Fibroblast of lung (primary cell): ENCODE measurements at places on chromosomes 6 and 20.

- H3K4me3 ChIP-seq = no peak overlapping the region
- no peaks in the 10 kb centered on the region for H3K36me3 ChIP-seq
- no peak for DNase-seq
- H3K27me3 ChIP-seq = no peaks in the 10 kb centered on the region
Observed at GRCh38 chr20:61763740-61764400, 301.8 kb downstream of the TAF4 start.

- no peaks in the 10 kb centered on the region for H3K36me3 ChIP-seq
- no peaks in the 10 kb centered on the region for H3K27me3 ChIP-seq
- no peak for DNase-seq
- no peak overlapping the region for H3K27ac ChIP-seq
- H3K4me3 ChIP-seq = no peak overlapping the region
- no peaks in the 10 kb centered on the region for H3K4me1 ChIP-seq
Observed at GRCh38 chr6:76166297-76166696, 93.8 kb upstream of the IMPG1 start.

GRCh38 chr6:124535746-124536145, 426.5 kb upstream of the RNF217 start:
- no peak overlapping the region for H3K27ac ChIP-seq
- H3K27me3 ChIP-seq = no peaks in the 10 kb centered on the region
- H3K36me3 ChIP-seq = no peaks in the 10 kb centered on the region
- DNase-seq = peak; percentile 82
- no peaks in the 10 kb centered on the region for H3K4me1 ChIP-seq

DNA sequence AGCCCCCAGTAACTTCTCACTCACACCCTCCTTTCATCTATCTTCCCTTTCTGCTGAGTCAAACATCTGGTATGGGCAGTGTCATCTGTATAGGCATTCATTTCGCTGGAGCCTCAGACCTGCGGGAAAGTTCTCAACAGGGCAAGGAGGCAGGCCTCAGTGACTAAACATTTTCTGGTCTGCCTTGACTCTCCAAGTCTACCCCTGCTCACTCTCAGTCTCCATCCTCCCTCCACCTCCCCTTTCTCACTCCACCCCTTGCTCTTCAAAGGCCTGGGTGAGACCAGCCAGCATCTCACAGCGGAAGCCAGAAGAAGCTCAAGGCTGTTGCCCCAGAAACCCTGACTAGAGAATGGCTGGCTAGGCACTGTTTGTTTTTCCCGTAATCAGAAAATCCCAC, 105.0 kb upstream of the BEND6 start:
- peak overlapping the region; percentile 89 for H3K27ac ChIP-seq
- peaks cover 1% of the 10 kb centered on the region for H3K36me3 ChIP-seq
- H3K4me3 ChIP-seq = peak overlapping the region; percentile 76
- no peaks in the 10 kb centered on the region for H3K27me3 ChIP-seq
- H3K4me1 ChIP-seq = peaks cover 16% of the 10 kb centered on the region
- peak; percentile 90 for DNase-seq

GRCh38 chr6:31086788-31087440, 25.5 kb downstream of the C6orf15 start:
- peaks cover 12% of the 10 kb centered on the region for H3K4me1 ChIP-seq
- peak overlapping the region; percentile 35 for H3K27ac ChIP-seq
- H3K27me3 ChIP-seq = no peaks in the 10 kb centered on the region
- DNase-seq = peak; percentile 42

DNA sequence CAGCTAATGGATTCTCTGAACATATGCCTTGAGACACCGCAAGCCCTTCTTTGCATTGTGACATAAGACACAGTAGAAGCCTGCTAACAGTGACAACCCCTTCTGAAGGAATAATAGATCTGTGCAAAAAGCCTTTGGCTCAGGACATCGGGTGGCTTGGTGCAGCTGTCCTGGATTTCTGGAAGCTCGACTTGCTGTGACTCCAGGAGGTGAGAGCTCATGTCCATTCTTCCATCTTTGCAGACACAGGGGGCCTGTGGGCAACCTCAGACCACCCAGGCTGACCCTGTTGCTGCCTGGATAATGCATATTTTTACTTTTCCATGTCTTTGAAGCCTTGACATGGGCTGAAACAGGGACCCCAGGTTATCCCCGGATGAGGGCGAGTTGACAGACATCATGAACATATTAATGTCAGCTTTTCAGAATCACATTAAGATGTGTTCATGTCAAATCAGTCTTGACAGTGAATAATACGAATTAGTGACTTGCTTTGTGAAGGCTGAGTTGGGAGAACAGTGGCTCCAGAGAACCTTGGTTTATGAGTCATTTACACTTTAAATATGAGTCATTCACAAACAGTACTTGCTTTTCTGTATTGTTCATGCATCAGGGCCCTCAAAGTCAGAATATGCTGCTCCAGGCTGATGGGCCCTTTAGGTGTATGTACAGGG, 66.8 kb upstream of the IYD start:
- no peaks in the 10 kb centered on the region for H3K36me3 ChIP-seq
- H3K4me3 ChIP-seq = no peak overlapping the region
- peak; percentile 85 for DNase-seq
- no peaks in the 10 kb centered on the region for H3K27me3 ChIP-seq
- no peaks in the 10 kb centered on the region for H3K4me1 ChIP-seq
- no peak overlapping the region for H3K27ac ChIP-seq

DNA sequence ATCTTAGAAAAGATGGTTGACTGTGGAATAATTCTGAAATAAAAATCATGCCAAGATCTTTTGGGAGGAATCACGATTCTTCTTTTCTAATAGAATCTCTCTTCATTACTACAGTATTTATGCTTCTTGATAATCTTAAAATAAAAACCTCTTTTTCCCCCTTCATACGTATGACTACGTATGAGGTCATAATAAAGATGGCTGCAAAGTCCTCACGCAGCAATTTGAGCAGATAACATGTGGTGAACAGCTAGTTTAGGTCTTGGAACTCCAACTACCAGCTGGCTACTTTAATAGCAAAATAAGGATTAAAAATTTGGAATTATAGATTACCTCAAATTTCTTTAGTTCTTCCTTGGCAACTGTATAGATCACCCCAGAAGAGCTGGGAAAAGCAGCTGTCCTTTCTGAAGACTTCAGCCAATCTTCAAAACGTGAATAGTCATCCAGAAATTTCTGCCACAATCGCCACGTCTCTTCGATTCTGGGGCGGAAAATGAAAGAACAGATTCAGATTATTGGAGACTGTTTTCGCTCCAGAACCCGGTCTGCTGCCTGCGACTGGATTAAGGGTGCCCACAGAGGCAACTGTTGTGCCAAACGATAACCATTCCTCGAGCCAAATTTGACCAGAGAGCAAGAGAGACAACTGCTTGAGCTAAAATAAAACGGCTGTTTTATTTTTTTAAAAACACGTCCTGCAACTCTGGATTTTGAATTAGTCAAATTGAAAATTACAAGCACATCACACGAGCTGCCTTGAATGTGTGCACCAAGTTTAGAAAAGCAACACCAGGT, 347.3 kb downstream of the ESR1 start:
- H3K27me3 ChIP-seq = no peaks in the 10 kb centered on the region
- H3K4me3 ChIP-seq = no peak overlapping the region
- DNase-seq = no peak
- H3K4me1 ChIP-seq = no peaks in the 10 kb centered on the region
- H3K36me3 ChIP-seq = no peaks in the 10 kb centered on the region
- H3K27ac ChIP-seq = no peak overlapping the region

GRCh38 chr20:45823949-45824835, 2.9 kb downstream of the TNNC2 start:
- no peaks in the 10 kb centered on the region for H3K36me3 ChIP-seq
- peak; percentile 31 for DNase-seq
- H3K4me1 ChIP-seq = peaks cover 15% of the 10 kb centered on the region
- H3K27me3 ChIP-seq = peaks cover 5% of the 10 kb centered on the region

GRCh38 chr6:84526631-84527030, 237.8 kb downstream of the TBX18 start:
- no peak overlapping the region for H3K27ac ChIP-seq
- H3K36me3 ChIP-seq = no peaks in the 10 kb centered on the region
- H3K27me3 ChIP-seq = no peaks in the 10 kb centered on the region
- H3K4me1 ChIP-seq = no peaks in the 10 kb centered on the region
- no peak for DNase-seq

DNA sequence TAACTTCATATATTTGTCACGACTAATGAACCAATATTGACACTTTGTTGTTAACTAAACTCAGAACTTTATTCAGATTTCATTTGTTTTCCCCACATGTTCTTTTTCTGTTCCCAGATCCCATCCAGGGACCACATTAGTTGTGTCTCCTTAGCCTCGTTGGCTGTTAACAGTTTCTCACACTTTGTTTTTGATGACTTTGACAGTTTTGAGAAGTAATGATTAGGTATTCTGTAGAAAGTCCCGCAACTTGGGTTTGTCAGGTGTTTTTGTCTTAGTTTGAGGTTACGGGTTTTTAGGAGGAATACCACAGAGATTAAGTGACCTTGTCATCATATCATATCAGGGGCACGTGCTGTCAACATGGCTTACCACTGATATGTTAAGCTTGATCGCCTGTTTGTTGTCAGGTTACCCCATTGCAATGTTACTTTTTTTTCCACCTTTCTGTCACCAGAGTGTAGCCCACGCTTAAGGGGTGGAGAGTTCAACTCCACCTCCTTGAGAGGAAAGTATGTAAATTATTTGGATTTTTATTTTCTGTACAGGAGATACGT, 32.9 kb downstream of the MAP3K4 start:
- H3K4me3 ChIP-seq = no peak overlapping the region
- DNase-seq = no peak
- H3K27ac ChIP-seq = no peak overlapping the region
- H3K27me3 ChIP-seq = no peaks in the 10 kb centered on the region
- H3K4me1 ChIP-seq = peaks cover 3% of the 10 kb centered on the region

DNA sequence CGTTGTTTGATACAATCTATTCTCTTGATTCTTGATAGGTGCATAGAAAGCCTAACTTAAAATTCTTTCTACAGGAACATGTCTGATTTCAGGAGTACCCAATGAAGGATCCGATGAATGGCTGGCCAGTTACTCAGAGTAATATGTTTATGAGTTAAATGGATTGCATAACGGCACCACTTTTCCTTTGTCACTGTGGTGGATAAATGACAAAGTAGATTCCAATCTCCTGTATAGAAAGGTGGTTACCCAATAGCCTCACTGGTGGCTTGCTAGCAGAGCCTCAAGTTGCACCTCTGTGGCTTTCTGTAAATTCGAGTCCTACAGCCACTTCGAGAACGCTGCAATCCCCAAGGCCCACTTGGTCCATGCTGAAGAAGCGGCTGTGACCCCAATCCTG, 28.4 kb downstream of the LHFPL5 start:
- H3K36me3 ChIP-seq = no peaks in the 10 kb centered on the region
- no peaks in the 10 kb centered on the region for H3K27me3 ChIP-seq
- no peaks in the 10 kb centered on the region for H3K4me1 ChIP-seq
- H3K4me3 ChIP-seq = no peak overlapping the region
- peak; percentile 11 for DNase-seq
- H3K27ac ChIP-seq = no peak overlapping the region

DNA sequence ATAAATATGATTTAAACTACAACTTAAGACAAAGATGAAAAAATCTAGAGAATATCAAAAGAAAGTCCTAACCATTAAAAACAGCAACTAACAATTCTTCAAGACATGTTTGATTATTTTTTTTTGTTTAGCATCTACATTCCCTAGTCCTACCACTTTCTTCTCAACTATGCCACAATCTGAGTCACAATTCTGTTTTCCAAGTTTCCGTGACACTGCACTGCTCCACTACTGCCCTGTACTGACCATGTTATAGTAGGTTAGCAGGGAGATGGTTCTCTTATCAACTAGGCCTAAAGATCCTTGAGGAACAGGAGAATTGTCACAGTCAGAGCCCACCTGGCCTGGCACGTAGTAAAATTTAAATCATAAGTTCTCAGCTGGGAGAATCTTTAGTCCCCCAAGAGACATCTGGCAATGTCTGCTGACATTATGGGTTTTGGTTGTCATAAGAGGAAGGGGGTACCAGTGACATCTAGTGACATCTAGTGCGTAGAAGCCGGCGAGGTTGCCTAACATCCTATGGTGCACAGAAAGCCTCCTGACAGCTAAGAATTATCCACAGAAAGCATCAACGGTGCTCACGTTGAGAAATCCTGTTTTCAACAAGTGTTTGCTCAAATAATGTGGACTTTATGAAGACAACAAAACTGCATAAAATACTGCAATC, 100.5 kb downstream of the PDE10A start:
- no peaks in the 10 kb centered on the region for H3K36me3 ChIP-seq
- no peak for DNase-seq
- no peaks in the 10 kb centered on the region for H3K4me1 ChIP-seq
- no peaks in the 10 kb centered on the region for H3K27me3 ChIP-seq
- H3K4me3 ChIP-seq = no peak overlapping the region

DNA sequence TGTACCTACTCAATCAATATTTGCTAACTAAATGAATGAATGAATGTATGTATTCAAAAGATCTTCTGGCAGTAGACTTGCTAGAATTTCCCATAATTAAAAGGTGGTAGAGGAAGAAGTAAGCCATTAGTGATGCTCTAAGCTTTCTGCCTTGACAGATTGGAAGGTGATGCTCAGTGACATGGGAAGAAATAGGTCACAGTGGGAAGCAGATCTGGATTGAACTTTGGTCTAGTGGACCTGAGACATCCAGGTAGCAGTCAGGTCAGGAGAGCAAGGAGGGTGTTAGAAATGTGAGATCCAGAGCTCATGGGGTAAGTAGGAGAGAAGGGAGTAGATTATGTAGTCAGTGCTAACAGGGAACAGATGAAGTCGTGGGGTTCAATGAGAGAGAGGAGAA, 106.4 kb downstream of the SNX5 start:
- H3K4me1 ChIP-seq = peaks cover 9% of the 10 kb centered on the region
- H3K4me3 ChIP-seq = no peak overlapping the region
- DNase-seq = no peak

- no peak overlapping the region for H3K4me3 ChIP-seq
- H3K4me1 ChIP-seq = no peaks in the 10 kb centered on the region
- no peaks in the 10 kb centered on the region for H3K36me3 ChIP-seq
- DNase-seq = no peak
Observed at GRCh38 chr20:24766826-24767622, 182.0 kb upstream of the CST7 start.

GRCh38 chr6:35936681-35937359, 15.9 kb upstream of the SRPK1 start:
- DNase-seq = no peak
- H3K36me3 ChIP-seq = no peaks in the 10 kb centered on the region
- H3K27ac ChIP-seq = no peak overlapping the region
- no peaks in the 10 kb centered on the region for H3K4me1 ChIP-seq

- DNase-seq = no peak
- no peaks in the 10 kb centered on the region for H3K27me3 ChIP-seq
- H3K4me1 ChIP-seq = no peaks in the 10 kb centered on the region
Observed at GRCh38 chr6:88899569-88900316, 63.7 kb downstream of the RNGTT start.

GRCh38 chr6:157038610-157039009, 261.4 kb downstream of the ARID1B start:
- no peaks in the 10 kb centered on the region for H3K27me3 ChIP-seq
- no peak for DNase-seq
- no peak overlapping the region for H3K4me3 ChIP-seq
- H3K4me1 ChIP-seq = no peaks in the 10 kb centered on the region
- no peak overlapping the region for H3K27ac ChIP-seq
- H3K36me3 ChIP-seq = no peaks in the 10 kb centered on the region

DNA sequence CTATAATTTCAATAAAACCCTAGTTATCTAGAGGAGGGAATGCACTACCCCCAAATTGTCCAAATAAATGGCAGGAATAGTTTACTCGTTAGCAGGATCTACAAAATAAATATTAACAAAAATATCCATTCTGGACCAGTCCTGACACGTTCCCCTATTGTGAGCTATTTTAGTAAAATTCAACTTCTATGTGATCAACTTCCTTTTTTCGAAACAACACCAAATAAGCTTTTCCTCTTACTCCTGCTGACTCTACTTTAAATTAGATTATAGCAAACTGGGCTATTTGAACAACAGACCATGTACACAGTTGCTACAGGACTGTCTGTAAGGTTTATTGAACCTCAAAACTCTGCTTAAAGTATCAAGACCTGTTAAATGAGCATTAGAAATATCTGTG, 154.3 kb downstream of the IPCEF1 start:
- no peaks in the 10 kb centered on the region for H3K4me1 ChIP-seq
- no peaks in the 10 kb centered on the region for H3K27me3 ChIP-seq
- no peak overlapping the region for H3K4me3 ChIP-seq
- no peak for DNase-seq
